Activated naive CD4-positive, alpha-beta T cell treated with anti-CD3 and anti-CD28 coated beads for 36 hours (primary cell): ENCODE measurements at places on chromosomes 5 and 9. TPM values are rescaled to one million over a fixed set of nuclear protein-coding genes. Genes with fewer than 3 reads are reported as not detected.

Gene PDGFRB
- total RNA-seq = 0.14 TPM

DNA sequence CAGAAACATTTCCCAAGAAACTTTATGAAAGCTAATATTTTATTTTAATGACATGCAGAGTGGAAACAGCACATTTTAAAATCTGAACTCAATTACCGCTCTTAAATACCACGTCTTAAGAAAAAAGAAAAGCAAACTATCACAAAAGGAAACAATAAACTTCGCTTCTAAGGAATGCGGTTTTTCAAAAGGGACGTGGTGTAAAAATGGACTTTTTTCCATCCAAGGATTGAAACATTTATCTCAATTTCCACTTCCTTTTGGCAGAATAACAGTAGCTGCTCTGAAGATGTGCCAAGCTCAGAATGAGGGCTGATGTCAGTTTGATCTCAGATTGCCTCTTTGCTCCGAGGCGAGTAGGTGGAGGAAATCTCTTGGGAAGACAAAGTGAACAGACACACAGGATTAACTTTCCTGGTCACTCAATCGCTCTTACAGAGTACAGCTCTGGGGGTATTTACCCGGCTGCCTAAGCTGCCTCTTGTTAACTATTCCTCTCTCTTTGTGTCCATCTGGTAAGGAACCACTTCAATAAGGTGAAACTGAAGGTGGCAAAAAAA, 158.5 kb downstream of the TRPM6 start:
- no peak for DNase-seq

Gene ORM2
- not detected for total RNA-seq

DNA sequence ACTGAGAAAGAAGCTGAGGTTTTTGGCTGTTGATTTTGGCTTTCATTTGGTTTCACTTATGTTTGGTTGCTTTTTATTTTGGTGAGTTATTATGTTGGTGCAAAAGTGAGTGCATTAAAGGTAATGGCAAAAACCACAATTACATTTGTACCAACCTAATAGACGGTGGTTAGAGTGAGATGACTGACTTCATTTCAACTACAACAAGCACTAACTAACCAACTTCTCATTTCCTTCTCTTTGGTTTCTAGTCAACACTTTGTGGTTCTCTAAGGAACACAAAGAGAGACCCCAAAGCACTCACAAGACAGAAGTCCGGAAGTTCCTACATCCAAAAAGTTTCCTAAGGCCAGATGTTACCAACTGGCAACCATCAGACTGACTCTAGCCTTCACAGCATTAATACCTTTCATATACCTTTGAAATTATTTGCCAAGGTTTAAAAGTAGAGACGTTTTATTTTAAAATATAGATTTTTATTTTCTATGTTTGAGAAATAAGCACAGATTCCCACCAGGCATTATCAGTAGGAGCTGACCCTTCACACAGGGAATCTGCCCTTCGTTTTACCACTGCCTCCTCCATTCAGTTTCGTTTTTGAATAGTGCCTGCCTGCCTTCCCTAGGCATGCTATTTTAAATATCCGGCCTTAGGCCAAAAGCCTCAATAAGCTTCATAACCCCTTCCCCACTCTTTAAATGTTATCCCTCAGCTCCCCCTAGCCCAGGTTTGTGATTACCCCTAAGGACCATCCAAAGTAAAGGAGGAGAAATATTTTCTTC, 301.1 kb upstream of the PTGER4 start:
- no peak for DNase-seq

GRCh38 chr5:143431789-143432188, 28.3 kb upstream of the NR3C1 start:
- peak; percentile 56 for DNase-seq

GRCh38 chr9:91291866-91292265, 69.9 kb downstream of the AUH start:
- no peak for DNase-seq

GRCh38 chr5:151432210-151432609, 15.2 kb upstream of the SLC36A1 start:
- DNase-seq = no peak

- no peak for DNase-seq
Measured at GRCh38 chr5:163978897-163979296, 473.5 kb downstream of the MAT2B start.

DNA sequence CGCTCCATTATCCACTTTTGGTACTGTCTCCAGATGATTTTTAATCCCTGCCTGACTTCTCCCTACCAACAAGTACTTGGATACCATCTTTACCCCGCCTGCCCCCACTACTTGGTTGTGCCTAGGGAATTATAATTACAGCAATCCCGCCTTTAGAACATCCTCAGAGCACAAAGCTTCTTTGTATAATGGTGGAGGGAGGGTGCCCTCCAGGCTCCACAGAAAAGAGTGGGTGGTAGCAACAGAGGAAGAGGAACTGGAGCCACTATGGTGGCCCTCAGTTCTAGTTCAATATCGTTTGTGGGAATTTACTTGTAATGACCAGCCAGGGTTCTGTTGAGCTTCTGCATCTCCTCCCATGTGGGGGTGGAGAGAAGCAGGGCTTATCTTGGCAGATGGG, 79.0 kb upstream of the RNF38 start:
- DNase-seq = no peak

GRCh38 chr5:124021066-124021641, 509.2 kb downstream of the CSNK1G3 start:
- DNase-seq = no peak

Gene LEAP2
- total RNA-seq = 2.0 TPM
